ENCODE measurements at places on chromosomes 7 and 10. TPM values are rescaled to one million over a fixed set of nuclear protein-coding genes. Genes with fewer than 3 reads are reported as not detected.

HOXA10 gene
- 64.0 TPM for total RNA-seq

- no peak for DNase-seq
- H3K4me1 ChIP-seq, result no peaks in the 10 kb centered on the region
- no peak overlapping the region for H3K27ac ChIP-seq
Observed at GRCh38 chr10:85609509-85609908, 757.1 kb downstream of the GRID1 start.

UPK3B gene
- total RNA-seq, result 0.82 TPM

CALHM3 gene
- total RNA-seq, result not detected

DNA sequence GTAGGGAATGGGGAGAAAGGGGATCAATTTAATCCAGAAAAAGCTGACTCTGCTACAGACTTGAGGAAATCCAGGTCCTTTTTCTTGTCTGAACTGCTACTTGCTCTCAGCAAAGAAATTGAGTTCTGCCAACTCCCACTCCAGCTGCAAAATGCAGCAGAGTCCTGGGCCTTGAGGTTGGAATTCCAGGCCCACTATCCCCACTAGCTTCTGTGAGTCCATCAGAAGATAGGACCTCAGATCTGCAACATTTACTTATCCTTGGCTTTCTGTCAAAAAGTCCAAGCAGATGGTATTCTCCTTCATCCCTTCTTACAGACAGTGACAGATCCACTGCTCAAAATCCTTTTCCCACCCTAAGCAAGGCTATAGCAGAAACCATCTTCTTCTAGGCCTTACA is 219.2 kb downstream of the ARHGAP12 start:
- no peaks in the 10 kb centered on the region for H3K36me3 ChIP-seq
- DNase-seq, result no peak
- H3K4me3 ChIP-seq, result no peak overlapping the region
- H3K27me3 ChIP-seq, result no peaks in the 10 kb centered on the region

Measured in sigmoid colon (tissue), 7 donors.